Neuronal stem cell (in vitro differentiated cells): ENCODE measurements at places on chromosomes 13 and 19.

DNA sequence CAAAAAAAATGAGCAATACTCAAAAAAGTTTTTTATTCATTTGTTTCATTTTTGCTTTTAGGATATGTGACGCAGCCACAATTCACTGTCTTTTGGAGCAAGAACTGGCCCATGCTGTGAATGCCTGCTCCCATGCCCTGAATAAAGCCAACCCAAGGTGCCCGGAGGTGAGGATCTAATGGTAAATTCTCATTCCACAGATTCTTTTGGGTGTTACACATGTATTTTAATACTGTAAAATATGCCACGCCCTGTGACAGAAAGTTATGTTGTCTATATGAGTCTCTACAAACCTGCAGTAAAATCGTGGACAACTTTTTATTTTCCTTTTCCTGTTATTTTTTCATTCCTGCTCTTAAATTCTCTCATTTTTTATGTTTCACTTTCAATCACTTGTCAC lies 57.5 kb upstream of the AKAP11 start:
- no peak overlapping the region for H3K4me3 ChIP-seq
- peaks cover 79% of the 10 kb centered on the region for H3K36me3 ChIP-seq
- H3K27ac ChIP-seq, result no peak overlapping the region
- no peaks in the 10 kb centered on the region for H3K27me3 ChIP-seq
- peaks cover 6% of the 10 kb centered on the region for H3K4me1 ChIP-seq

DNA sequence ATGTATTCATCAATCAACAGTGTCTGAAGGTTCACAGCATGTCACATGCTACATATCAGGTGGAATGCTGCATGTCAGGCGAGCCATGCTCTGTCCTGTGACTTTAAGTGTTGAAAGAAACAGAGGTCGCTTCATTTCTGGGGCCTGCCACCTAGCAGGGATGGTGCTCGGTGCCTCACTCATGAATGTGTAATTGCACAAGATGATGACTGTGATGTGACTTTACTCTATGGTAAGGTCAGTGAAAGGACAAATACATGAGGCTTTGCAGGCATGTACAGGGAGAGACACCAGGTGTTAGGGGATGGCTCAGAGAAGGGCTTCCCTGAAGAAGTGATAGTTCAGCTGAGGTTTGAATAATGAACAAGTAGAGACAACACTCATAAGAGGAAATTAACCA lies 66.7 kb downstream of the FRY start:
- DNase-seq, result no peak
- no peaks in the 10 kb centered on the region for H3K27me3 ChIP-seq
- no peak overlapping the region for H3K27ac ChIP-seq
- H3K4me1 ChIP-seq, result no peaks in the 10 kb centered on the region
- no peaks in the 10 kb centered on the region for H3K36me3 ChIP-seq

DNA sequence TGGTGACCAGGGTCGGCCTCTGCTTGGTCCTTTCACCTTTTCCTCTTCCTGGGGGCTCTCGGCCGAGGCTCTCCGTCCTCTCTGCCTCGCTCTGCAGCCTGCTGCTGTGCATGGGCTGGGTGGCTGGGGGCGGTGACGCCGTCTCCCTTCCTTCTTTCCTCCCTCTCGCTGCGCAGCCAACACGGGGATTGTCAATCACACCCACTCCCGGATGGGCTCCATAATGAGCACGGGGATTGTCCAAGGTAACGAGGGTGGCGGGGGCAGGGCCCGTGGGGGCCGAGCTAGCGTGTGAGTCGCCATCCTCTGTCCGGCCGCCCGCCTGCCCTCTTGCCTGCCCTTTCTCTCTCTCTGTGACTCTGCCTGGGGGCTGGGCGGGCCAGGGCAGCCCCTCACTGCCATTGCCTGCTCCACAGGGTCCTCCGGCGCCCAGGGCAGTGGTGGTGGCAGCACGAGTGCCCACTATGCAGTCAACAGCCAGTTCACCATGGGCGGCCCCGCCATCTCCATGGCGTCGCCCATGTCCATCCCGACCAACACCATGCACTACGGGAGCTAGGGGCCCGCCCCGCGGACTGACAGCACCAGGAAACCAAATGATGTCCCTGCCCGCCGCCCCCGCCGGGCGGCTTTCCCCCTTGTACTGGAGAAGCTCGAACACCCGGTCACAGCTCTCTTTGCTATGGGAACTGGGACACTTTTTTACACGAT lies 7.1 kb downstream of the YIPF2 start:
- no peak overlapping the region for H3K4me3 ChIP-seq
- no peaks in the 10 kb centered on the region for H3K27me3 ChIP-seq
- DNase-seq, result no peak
- H3K4me1 ChIP-seq, result no peaks in the 10 kb centered on the region
- peaks cover 40% of the 10 kb centered on the region for H3K36me3 ChIP-seq
- no peak overlapping the region for H3K27ac ChIP-seq

GRCh38 chr13:30581582-30581981 lies 36.1 kb upstream of the USPL1 start:
- no peaks in the 10 kb centered on the region for H3K27me3 ChIP-seq
- no peaks in the 10 kb centered on the region for H3K36me3 ChIP-seq
- no peak overlapping the region for H3K4me3 ChIP-seq
- H3K27ac ChIP-seq, result no peak overlapping the region

GRCh38 chr19:16420336-16420676 lies 51.5 kb downstream of the EPS15L1 start:
- H3K27ac ChIP-seq, result no peak overlapping the region
- peaks cover 96% of the 10 kb centered on the region for H3K36me3 ChIP-seq
- H3K4me1 ChIP-seq, result no peaks in the 10 kb centered on the region
- DNase-seq, result no peak
- H3K27me3 ChIP-seq, result no peaks in the 10 kb centered on the region

DNA sequence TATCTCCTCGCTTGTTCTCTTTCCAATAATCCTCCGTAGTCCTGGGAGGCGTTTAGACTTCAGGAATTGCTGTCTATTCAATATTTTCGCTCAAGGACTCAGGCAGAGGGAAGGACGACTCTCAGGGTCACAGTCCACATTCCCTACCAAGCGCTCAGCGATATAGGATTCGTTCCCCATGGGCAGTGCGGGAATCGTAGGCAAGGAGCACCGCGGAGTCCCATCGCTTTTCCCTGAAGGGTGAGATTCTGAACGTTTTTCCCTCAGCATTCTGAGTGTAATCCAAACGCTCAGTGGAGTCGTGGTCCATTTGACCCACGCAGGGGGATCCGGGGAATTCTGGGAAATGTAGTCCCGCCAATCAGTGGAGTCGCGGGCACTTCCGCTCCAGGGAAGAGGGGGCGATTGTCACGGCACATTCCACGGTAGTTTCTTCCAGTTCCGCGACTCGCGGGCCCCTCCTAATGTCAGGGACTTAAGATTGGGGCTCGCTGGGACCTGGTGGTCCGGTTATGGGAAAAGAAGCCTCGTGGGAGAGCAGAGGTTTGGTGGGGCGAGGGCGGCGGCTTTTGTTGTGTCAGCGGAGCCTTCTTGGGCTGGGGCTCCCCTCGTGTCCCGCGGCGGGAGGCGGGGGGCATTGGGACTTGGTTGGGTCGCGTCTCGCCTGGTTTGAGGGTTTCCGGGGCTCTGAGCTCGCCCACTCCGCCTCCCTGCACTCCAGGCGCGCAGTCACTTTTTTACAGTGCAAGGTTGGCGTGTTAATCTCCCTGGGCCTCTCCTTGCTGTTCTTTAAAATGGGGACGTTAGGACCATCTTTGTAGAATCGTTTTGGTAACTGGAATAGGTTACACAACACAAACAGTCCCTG lies at the start of gene ZNF234:
TSS of gene ZNF234 (plus strand) at position 364 of the 868 bp plus-strand sequence. CDS start 3,079 bp downstream, outside the sequence.
- peaks cover 3% of the 10 kb centered on the region for H3K36me3 ChIP-seq
- no peak within 1 kb of the TSS for H3K27ac ChIP-seq
- H3K4me3 ChIP-seq, result peak within 1 kb of the TSS; percentile 90
- peaks cover 4% of the 10 kb centered on the region for H3K4me1 ChIP-seq
- DNase-seq, result peak; percentile 71

DNA sequence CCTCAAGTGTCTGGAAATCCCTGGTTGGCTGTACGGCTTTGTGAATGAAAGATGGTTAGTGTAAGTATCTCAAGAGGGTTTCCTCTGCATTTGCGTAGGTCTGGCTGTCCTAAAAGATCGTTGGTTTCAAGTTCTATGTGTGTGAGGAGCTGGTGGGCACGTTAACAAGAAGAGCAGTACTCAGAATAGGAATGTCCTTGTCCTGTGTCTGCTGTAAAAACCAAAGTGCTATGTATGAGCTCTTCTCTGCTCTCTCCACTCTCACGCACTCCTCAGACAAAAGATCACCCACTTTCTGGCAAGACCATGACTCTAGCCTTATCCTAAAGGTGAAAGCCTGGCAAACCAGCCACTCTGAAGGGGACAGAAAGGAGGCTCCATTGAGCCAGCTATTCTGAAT lies 39.1 kb downstream of the USP12 start:
- no peaks in the 10 kb centered on the region for H3K4me1 ChIP-seq
- no peak overlapping the region for H3K4me3 ChIP-seq
- H3K36me3 ChIP-seq, result no peaks in the 10 kb centered on the region
- no peak for DNase-seq

- H3K36me3 ChIP-seq, result peaks cover 36% of the 10 kb centered on the region
Measured at GRCh38 chr19:56118666-56119581, 2.2 kb downstream of the ZNF787 start.

DNA sequence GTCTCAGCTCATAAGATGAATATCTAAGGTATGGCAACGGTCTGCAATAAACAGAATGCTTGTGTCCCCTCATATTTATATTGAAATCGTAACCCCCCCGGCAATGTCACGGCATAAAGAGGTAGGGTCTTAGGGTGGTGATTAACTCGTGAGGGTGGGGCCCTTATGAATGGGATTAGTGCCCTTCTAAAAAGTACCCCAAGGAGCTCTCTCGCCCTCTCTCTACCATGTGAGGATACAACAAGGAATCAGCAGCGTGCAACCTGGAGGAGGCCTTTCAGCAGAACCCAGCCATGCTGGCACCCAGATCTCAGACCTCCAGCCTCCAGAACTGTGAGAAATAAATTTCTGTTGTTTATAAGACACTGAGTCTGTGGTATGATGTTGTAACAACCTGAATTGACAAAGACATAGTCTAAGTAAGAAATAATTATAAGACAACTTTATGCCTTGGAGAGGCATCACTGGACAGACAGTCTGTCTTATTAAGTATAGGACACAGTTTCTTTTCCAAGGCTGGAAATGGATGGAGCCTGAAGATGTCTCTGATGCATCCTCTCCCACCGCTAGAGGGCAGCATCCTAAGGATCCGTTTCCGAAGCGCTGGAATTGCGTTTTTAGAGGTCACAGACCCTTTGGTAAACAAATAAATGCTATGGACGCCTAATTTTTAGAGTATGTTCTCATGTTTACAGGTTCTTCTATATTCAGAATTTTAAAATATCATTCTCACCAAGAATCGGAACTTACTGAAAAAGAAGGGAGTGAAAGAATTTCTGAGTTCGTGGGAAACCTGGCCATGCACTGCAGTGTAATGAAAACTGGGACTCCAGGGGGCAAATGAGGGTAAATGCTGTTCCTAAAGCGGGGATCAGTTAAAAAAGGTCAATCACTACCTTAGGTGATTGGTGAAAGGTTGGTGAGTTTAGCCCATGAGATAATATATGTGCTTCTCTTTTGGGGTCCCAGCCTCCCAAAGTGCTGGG lies 13.3 kb upstream of the LEUTX start:
- H3K36me3 ChIP-seq, result no peaks in the 10 kb centered on the region
- H3K4me1 ChIP-seq, result no peaks in the 10 kb centered on the region
- peak; percentile 48 for DNase-seq
- H3K27me3 ChIP-seq, result no peaks in the 10 kb centered on the region

DNA sequence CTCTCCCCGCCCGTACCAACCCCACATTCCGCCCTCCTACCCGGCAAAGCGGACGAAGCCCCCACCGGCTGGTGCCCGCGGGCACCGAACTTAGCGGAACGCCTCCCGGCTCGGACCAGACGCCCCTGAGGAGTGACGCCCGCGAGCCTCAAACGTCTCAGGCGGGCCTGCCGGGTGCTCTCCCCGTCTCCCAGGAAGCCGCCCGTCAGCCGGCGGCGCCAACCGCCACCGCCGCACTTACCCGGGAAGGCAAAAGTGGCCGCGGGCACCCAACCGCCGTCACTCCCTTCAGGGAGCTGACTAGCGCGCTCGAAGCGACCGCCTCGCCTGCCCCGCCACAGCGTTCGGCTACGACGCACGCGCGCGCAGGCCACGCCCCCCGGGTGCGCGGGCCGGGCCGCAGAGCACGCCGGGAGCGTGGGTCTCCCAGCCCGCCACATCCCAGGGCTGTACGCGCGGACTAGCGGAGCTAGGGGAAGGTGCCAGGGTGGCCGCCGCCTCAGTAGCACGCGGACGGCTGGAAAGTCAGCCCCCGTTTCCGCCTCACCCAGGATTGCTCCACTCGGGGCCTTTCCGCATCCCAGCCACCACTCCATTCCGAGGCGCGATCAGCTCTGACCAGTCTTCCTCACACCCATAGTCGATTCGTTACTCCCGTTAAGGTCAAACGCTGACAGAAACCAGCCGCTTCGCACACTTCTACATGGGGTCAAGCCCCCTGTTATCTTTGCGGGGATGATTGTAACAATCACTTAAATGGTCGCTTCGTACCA lies at the start of gene TEX30:
TSS of gene TEX30 (minus strand) at position 346 of the 773 bp plus-strand sequence. CDS start 3,760 bp downstream, outside the sequence.
- H3K4me1 ChIP-seq, result no peaks in the 10 kb centered on the region
- H3K27ac ChIP-seq, result no peak within 1 kb of the TSS
- DNase-seq, result peak; percentile 65
- H3K27me3 ChIP-seq, result no peaks in the 10 kb centered on the region
- H3K4me3 ChIP-seq, result peak within 1 kb of the TSS; percentile 4

- H3K27me3 ChIP-seq, result no peaks in the 10 kb centered on the region
- peaks cover 6% of the 10 kb centered on the region for H3K36me3 ChIP-seq
- H3K4me1 ChIP-seq, result peaks cover 3% of the 10 kb centered on the region
- no peak overlapping the region for H3K27ac ChIP-seq
- H3K4me3 ChIP-seq, result no peak overlapping the region
Measured at GRCh38 chr19:19602136-19602712, 16.3 kb downstream of the PBX4 start.

GRCh38 chr13:71964491-71965100 lies 97.6 kb upstream of the DACH1 start:
- H3K27ac ChIP-seq, result no peak overlapping the region
- no peaks in the 10 kb centered on the region for H3K27me3 ChIP-seq
- no peak overlapping the region for H3K4me3 ChIP-seq
- DNase-seq, result no peak

- H3K36me3 ChIP-seq, result no peaks in the 10 kb centered on the region
- H3K27me3 ChIP-seq, result no peaks in the 10 kb centered on the region
- H3K4me3 ChIP-seq, result no peak overlapping the region
- DNase-seq, result no peak
- peaks cover 4% of the 10 kb centered on the region for H3K4me1 ChIP-seq
- no peak overlapping the region for H3K27ac ChIP-seq
Measured at GRCh38 chr13:25840261-25840660, 211.6 kb downstream of the SHISA2 start.

- no peak overlapping the region for H3K4me3 ChIP-seq
- H3K27me3 ChIP-seq, result no peaks in the 10 kb centered on the region
- peaks cover 25% of the 10 kb centered on the region for H3K4me1 ChIP-seq
Measured at GRCh38 chr19:1853295-1854038, 5.2 kb upstream of the REXO1 start.
